NCI-H187 (cell line): ENCODE measurements at places on chromosomes 16 and 17.

DNA sequence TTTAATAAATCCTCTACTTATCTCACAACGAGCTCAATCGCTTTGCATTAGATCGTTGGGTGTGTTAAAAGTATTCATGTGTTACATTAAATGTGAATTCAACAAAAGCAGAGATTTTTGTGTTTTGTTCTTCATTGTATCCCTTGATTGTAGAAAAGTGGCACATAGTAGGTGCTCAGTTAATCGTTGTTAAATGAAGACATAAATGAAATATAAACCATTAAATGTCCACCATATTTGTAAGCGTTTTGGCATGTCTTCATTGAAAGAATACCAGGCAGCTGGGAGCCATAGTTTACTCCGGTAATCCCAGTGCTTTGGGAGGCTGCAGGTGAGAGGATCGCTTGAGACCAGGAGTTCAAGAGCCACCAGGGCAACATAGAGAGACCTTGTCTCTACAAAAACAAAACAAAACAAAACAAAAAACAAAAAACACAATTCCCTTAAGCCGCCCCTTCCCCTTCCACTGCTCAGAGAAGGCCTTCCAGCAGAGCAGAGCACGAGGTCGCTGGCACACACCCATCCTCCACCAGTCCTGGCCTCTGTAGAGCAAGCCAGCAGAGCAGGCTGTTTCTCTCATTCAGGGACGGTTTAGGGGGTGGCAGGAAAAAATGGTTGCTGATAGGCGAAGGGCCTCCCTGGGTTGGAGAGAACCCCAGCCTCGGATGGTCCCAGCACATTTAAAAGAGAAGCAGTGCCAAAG lies 673 bp upstream of the CHD9 start:
- no peak for DNase-seq

GRCh38 chr17:79982986-79983385 lies 52.7 kb downstream of the TBC1D16 start:
- no peak for DNase-seq

DNA sequence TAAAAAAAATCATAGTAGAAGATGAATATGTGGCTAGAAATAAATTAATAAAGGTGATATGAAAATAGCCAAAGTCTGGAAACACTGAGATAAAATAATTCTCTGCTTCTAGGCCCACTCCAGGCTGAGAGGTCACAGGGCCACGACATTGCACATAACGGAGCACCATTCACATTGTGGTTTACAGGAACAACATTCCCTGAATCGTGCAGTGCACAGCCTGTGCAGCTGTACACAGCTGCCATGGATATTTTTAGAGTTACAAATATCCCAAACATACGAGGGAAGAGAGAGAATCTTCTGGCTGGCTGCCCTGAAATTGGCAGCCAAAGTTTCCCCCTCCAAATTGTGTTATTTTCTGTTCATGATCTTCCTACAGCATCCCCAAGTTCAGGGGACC lies 68.8 kb downstream of the GSG1L start:
- no peak for DNase-seq

DNA sequence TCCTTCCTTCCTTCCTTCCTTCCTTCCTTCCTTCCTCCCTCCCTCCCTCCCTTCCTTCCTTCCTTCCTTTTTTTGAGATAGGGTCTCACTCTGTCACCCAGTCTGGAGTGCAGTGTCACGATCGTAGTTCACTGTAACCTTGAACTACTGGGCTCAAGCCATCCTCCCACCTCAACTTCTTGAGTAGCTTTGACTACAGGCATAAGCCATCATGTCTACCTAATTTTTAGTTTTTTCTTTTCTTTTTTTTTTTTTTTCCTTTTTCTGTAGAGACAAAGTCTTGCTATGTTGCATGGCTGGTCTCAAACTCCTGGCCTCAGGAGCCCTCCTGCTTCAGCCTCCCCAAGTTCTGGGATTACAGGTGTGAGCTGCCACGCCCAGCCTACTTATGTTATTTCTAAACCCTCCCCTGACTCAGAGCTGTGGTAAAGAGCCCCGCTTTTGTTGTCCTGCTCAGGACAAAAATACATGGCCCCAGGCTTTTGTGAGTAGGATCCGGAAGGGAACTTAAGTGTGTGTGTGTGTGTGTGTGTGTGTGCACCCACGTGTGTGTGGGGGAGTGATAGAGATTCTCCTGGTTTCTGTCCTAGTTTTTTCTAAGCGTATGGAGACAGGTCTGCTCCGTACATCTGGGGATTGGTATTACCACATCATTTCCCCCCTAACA lies 67.1 kb downstream of the PRKCB start:
- DNase-seq: no peak

GRCh38 chr17:39738983-39739884 lies 1.5 kb downstream of the GRB7 start:
- DNase-seq: peak; percentile 51

DNA sequence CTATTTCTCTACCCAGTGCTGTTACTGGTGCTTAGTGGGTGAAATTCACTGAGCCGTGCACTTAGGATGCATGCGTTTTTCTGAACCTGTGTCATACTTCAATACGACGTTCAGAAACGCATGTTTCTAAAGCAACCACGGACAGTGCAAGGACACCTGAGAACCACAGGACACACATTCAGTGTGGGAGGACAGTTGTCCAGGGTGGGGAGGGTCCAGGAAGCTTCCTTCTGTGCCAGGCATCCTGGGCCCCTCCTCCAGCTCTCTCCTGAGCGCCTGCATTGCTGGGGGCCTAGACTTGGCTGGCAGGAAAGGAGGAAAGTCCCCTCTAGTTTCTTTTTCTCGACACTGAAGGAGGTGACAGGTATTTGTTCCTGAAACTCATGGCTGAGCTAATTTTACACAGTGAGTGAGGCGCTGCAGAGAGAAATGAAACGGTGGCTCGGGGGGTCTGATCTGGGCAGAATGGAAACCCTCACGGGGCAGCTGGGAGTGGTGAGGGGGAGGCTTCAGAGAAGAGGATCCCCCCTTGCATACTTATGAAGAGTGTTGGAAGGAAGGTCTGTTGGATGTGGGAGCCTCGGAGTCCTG lies 89.9 kb downstream of the IRF8 start:
- DNase-seq: no peak

- peak; percentile 2 for DNase-seq
Observed at GRCh38 chr17:15436473-15437302, 30.7 kb downstream of the CDRT4 start.

DNA sequence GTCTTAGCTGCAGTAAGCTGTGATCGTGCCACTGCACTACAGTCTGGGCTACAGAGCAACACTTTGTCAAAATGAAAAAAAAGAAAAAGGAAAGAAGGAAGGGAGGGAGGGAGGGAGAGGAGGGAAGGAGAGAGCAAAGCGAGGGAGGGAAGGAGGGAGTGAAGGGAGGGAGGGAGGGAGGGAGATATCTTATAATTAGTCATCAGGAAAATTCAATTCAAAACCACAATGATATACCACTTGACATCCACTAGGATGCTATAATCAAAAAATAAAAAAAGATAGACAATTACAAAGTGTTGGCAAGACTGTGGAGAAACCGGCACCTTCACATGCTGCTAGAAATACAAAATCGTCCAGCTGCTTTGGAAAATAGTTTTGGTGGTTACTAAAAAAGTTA lies 93.8 kb downstream of the CDC27 start:
- DNase-seq: no peak

GRCh38 chr17:65198653-65199382 lies 61.6 kb downstream of the RGS9 start:
- no peak for DNase-seq

- DNase-seq: no peak
Observed at GRCh38 chr17:55620945-55621344, 101.7 kb downstream of the TMEM100 start.

DNA sequence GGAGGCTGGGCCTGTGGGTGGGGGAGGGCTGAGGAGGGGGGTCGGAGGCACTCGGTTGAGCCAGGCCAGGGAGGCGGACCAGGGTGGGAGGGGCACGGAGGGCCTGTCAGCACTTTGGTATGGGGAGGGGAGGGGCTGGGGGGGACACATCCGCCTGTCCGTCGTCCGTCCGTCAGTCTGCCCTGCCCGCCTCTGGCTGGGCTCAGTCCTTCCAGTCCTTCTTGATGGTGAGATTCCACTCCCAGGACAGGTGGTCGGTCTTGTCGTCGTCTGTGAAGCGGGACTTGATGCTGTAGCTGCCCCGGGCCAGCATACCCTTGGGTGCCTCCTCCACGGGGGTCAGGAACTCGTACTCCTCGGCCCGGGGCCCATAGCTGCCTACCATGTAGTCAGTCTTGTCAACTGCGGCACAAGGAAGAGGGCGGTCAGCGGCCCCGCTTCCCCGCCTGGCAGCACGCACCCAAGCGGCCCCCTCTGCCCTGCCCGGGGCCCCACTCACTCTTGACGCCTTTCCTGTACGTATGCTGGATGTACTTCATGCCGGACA lies 2.4 kb downstream of the ARHGDIA start:
- DNase-seq: no peak

- DNase-seq: no peak
Observed at GRCh38 chr17:62827746-62828485, 19.8 kb upstream of the MARCHF10 start.

DNA sequence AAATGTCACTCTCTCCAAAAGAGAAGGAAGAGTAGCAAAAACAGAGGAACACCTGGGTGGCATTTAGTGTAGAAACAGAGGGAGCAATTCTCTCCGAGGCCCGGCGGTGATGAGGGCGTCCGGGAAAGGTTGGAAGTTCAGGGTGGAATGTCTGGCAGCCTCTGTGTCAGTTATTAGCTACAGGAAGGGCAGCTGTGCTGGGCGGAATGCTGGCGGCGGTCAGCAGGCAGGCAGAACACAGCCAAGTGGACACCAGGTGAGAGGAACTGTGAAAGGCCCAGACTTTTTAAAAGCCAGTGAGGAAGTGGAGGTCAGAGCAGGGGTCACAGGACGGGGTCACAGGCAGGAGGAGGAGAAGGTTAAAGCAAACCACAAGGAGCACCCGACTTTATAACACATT lies 238.1 kb downstream of the NTN1 start:
- DNase-seq: no peak

- no peak for DNase-seq
Observed at GRCh38 chr17:82798752-82799151, 41.1 kb downstream of the ZNF750 start.

DNA sequence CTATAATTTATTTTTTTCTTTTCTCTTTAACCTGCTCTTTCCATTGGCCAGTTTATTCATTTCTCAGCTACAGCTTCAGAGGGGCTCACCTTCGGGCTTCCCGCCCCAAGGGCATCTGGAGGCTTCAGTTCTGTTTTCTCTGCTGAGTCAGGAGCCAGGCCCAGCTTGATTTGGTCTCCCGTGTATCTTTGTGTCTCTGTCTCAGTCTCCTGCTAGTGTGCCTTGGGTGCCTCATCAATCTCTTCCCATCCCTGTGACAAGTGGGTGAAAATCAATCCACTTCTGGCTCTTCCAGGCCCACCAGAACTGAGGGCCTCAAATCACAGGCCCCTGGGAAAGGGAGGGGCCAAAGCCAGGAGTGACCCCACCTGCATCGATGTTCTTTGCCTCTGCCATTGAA lies 72.1 kb downstream of the CCDC182 start:
- no peak for DNase-seq

- no peak for DNase-seq
Observed at GRCh38 chr17:21253646-21254441, 634 bp upstream of the NATD1 start.

GRCh38 chr17:45441526-45442310 lies 9.0 kb upstream of the ARHGAP27 start:
- DNase-seq: no peak

- no peak for DNase-seq
Observed at GRCh38 chr17:8332688-8333087, 7.0 kb upstream of the ODF4 start.

- no peak for DNase-seq
Observed at GRCh38 chr16:4411684-4412083, 4.7 kb downstream of the CORO7 start.

- DNase-seq: no peak
Observed at GRCh38 chr16:30346286-30346685, 8.8 kb downstream of the CD2BP2 start.

DNA sequence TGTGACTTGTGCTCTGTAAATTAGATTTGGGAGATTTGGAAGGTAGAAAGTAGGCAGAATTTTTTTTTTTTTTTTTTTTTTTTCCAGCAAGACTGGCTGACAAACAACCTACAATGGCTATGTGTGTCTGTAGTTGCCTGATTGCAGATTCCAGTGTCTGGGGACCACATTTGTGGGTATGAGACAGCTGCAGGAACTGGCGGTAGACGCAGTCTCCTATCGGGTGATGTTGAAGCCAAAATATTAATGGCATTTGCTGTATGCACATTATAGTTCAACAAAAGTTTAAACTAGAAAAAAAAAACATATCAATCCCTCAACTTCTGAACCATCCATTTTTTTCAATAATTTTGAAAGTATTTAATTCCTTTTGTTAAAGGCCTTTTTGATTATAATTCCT lies 665.2 kb downstream of the TOX3 start:
- DNase-seq: no peak

- no peak for DNase-seq
Observed at GRCh38 chr16:56324406-56324805, 100.9 kb downstream of the AMFR start.

DNA sequence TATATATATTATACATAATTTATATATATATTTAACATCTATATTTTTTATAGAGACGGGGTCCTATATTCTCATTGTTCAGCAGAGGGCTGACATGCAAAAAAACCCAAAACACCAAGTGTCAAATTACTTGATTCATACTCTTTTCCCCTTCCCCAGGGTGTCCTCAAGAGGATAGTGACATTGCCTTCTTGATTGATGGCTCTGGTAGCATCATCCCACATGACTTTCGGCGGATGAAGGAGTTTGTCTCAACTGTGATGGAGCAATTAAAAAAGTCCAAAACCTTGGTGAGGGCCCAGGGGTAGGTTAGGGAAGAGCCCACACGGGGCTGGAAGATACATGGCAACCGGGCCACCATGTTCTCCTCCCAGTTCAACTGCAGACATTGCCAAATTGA lies 11.0 kb downstream of the ITGAM start:
- no peak for DNase-seq

DNA sequence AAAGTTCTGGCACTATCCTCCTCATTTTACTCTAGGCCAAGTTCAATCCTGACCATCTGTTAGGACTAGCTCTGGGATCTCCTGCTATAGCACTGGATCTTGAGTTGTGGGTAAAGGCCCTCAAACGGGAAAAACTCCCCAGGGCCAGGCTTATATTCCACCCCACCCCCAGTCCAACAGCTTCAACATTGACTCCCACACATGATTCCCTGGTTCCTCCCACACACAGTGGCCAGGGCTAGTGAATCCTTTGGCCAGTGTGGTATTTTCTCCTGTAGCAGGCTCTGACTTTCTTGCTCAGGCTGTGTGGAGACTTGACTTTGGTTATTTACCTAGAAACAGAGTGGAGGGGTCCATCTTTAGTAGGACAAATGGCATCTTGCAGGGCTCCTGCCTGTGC lies 10.3 kb upstream of the AKAP10 start:
- no peak for DNase-seq

- DNase-seq: no peak
Observed at GRCh38 chr16:70682239-70683145, 3.4 kb downstream of the MTSS2 start.
